ENCODE measurements at places on chromosomes 5 and 9. TPM values are rescaled to one million over a fixed set of nuclear protein-coding genes. Genes with fewer than 3 reads are reported as not detected.

The SLC36A2 gene
- total RNA-seq: not detected

The SLC25A2 gene
- 0.81 TPM for total RNA-seq

The SOHLH1 gene
- not detected for total RNA-seq

The SPEF2 gene
- total RNA-seq: 7.9 TPM

The IFNB1 gene
- not detected for total RNA-seq

The ADGRD2 gene
- total RNA-seq: not detected

The IL4 gene
- total RNA-seq: not detected

The SEC61B gene
- 148 TPM for total RNA-seq

The FOXD1 gene
- 73.4 TPM for total RNA-seq

The PRUNE2 gene
- 1.3 TPM for total RNA-seq

The BHMT2 gene
- total RNA-seq: not detected

The PRR16 gene
- 18.3 TPM for total RNA-seq

All from osteocyte (in vitro differentiated cells).